ENCODE measurements at places on chromosomes 2 and 18. TPM values are rescaled to one million over a fixed set of nuclear protein-coding genes. Genes with fewer than 3 reads are reported as not detected.

Gene PCARE
- not detected for polyA plus RNA-seq

Gene CHRNA1
- 0.68 TPM for polyA plus RNA-seq

Gene CFAP65
- polyA plus RNA-seq, result 9.0 TPM

Gene MLPH
- 13.6 TPM for polyA plus RNA-seq

Gene ZNF385B
- polyA plus RNA-seq, result 5.8 TPM

Gene DAW1
- polyA plus RNA-seq, result 8.7 TPM

Gene TDRD15
- 0.08 TPM for polyA plus RNA-seq

Gene CAVIN2
- polyA plus RNA-seq, result 15.1 TPM

Gene TMX3
- polyA plus RNA-seq, result 48.9 TPM

Gene STK17B
- polyA plus RNA-seq, result 8.1 TPM

Gene TMEM247
- polyA plus RNA-seq, result not detected

Gene PSMA8
- 0.21 TPM for polyA plus RNA-seq

Gene SKOR2
- polyA plus RNA-seq, result 5.9 TPM

Gene UBXN2A
- polyA plus RNA-seq, result 20.8 TPM

Gene ACADL
- 3.3 TPM for polyA plus RNA-seq

Measured in spinal cord (tissue), 10 donors.